Activated naive CD4-positive, alpha-beta T cell treated with Interleukin-2 at 50 U/mL for 16 hours (primary cell): ENCODE measurements at places on chromosomes 7 and 10.
A peak's percentile ranks its signal among the peaks of the same experiment; 100 is the strongest.

DNA sequence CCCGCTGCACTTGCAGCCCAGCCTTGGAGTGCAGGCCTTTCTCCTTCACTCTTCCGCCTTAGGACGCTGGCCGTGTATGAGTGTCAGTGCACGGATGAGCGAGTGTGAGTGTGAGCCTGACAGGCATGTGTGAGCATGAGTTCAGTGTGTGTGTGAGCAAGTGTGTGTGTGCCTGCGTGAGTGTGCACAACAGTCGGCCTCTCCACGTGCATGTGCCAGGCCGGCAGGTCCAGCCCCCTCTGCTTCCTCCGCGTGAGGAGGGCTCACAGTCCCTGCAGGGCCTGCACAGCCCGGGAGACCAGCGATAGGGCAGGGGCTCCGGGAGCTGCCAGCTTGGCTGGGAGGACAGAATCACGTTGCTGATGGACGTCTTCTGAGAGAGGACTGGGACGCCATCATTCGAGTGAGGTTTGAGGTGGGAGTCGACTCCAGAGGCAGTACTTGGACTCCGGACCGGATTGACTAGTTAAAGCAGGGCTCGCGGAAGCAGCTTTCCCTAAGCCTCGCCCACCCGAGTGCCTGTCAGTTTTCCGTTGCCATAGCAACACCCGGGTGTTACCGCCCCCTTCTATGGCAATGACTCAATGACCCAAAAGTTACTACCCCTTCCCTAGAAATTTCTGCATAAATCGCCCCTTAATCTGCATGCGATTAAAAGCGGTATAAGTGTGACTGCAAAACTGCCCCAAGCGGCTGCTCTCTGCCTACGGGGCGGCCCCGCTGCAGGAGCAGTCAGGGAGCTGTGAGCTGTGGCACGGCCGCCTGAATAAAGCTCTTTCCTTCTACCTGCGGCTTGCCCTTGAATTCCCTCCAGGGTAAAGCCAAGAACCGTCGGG is 19.6 kb upstream of the CFAP46 start:
- peak; percentile 78 for DNase-seq

DNA sequence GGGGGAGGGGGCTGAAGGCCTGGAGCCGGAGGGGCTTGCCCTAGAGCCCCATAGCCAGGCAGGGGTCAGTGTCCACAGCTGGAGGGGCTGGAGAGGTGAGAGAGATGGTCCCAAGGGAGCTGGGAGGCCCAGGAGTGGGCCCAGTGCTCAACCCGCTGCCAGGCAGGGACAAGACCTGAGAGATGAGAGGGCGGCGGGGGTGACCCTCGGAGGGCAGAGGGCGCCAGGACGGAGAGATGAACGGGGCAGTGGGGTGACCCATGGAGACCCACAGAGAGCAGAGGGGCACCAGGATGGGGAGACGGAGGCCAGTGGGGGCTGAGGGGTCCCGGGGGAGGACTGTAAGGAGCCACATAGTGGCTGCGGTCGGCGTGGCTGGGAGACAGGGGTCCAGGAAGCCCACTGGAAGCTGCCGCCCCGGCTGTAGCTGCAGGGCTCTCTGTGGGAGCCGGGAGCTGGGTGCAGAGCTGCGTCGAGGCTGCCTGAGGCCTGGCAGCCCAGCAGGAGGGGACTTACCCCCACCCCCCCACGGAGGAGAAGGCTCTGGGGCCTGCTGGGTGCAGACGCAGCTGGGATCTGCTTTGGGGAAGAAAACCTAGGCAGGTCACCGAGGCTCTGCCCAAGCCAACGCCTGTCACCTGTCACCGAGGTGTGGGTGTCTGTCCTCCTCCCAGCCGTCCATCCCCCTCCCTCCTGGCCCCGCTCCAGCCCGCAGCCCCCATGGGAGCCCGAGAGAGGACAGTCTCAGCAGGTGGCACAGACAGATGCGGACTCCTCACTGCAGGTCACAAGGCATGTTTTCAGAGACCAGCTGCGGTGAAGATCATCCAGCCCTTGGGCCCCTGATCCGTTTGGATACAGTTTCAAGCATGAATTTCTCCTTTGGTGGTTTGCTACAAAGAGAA is 25.1 kb downstream of the PWWP2B start:
- no peak for DNase-seq

GRCh38 chr10:31058795-31059703 is 27.4 kb upstream of the ZNF438 start:
- no peak for DNase-seq

GRCh38 chr10:14040787-14041631 is 289.7 kb downstream of the FRMD4A start:
- DNase-seq = no peak

DNA sequence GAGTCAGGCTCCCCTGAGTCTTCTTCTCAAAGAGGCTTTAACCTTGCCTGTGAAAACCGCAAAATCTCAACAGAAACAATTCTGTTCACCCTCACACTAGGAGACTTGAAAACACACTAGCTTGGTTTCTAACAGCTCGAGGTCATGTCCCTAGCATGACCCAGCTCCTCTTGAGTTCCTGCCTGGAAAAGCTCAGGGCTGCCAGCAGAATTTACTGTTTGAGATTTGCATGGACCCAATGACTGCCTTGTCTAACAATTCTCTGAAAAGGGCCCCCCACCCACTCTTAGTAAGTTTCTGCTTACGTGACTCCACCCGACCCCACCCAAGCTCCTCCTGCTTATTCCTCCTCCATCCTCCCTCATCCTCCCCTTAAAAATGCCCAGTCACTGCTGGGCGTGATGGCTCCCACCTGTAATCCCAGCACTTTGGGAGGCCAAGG is 85.1 kb upstream of the KMT2C start:
- no peak for DNase-seq

GRCh38 chr7:44636041-44636584 is 29.7 kb downstream of the OGDH start:
- DNase-seq = no peak

DNA sequence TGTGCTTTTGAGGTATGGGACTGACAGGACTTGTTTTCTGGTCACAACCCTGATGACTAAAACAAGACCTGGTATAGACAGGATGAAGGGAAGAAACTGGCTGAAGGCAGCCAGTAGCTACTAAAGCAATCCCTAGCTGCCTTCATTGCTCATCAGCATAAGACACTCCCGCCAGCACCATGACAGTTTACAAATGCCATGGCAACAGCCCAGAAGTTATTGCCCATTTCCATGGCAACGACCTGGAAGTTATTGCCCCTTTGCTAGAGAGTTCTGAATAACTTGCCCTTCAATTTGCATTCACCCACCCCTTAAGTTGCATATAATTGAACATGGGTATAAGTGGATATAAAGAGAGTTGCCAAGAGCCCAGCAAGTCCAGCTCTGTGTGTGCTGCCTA is 169.6 kb upstream of the FAM171A1 start:
- DNase-seq = no peak

- no peak for DNase-seq
Observed at GRCh38 chr7:1558841-1559625, 3.0 kb upstream of the TMEM184A start.

GRCh38 chr10:91137822-91138221 is 82.6 kb upstream of the PCGF5 start:
- DNase-seq = no peak

DNA sequence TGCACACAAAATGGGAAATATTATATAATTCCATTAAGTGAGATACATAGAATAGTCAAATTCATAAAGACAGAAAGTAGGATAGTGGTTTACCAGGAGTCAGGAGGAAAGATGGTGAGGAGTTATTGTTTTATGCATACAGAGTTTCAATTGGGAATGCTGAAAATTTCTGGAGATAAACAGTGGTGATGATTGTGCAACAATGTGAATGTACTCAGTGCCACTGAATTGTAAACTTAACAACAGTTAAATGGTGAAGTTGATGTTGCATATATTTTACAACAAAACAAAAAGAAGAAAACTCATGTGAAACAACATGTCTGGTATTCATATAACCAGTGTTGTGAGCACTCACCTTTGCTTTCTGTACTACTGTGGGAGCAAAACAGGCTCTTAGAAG is 168.9 kb upstream of the TEX47 start:
- no peak for DNase-seq

GRCh38 chr7:71780282-71780681 is 631.9 kb downstream of the CALN1 start:
- no peak for DNase-seq
